ENCODE measurements at places on chromosomes 3 and 15.

- DNase-seq = no peak
These were observed 27.4 kb downstream of the PHC3 start for GRCh38 chr3:170154084-170154483.

- no peak for DNase-seq
These were observed 44.9 kb upstream of the KBTBD12 start for GRCh38 chr3:127870156-127870555.

GRCh38 chr15:33722005-33722672, 246.2 kb upstream of the CHRM5 start:
- DNase-seq = peak; percentile 30

DNA sequence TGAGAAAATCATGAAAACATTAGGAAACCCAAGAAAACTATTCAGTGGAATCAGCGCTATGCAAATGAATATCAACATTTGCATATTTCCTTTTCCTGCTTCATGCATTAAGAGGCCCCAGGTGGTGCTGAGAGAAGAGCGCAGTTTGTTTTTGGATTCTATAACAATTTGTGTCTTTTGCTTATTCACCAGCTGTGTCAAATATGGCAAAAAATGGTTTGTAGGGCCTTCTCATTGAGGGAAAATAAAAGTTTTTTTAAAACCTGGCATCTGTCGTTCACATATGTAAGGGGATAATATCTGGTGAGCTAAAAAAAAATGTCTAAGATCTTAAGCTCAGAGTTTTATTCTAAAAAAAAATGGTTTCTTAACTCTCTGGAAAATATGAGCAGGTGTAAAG, 122.5 kb upstream of the ROBO2 start:
- no peak for DNase-seq

Measured in AG10803 (cell line).